ENCODE measurements at places on chromosomes 4 and X. TPM values are rescaled to one million over a fixed set of nuclear protein-coding genes. Genes with fewer than 3 reads are reported as not detected.

DNA sequence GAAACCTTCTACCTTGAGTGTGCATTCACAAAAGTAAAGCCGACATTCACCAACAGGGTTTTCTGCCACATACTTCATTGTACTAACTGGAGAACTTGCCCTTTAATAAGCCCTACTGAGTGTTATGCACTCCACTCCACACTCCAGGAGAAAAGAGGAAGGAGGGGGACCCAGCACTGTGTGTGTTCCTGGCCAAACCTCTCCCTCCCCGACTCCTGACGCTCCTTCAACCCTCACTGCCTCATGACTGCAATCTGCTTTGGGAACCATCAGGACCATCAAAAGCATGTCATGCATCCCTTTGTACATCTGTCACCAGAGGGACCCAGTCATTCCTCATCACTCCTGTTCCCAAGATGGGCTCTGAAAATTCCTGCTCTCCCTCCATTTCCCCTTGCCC, 143.7 kb downstream of the RASL11B start:
- no peak for DNase-seq

GRCh38 chr4:110108422-110108821, 90.0 kb downstream of the ELOVL6 start:
- no peak for DNase-seq

GRCh38 chr4:155545456-155545855, 121.2 kb upstream of the GUCY1A1 start:
- no peak for DNase-seq

GRCh38 chrX:139533444-139533843, 2.9 kb downstream of the F9 start:
- no peak for DNase-seq

DNA sequence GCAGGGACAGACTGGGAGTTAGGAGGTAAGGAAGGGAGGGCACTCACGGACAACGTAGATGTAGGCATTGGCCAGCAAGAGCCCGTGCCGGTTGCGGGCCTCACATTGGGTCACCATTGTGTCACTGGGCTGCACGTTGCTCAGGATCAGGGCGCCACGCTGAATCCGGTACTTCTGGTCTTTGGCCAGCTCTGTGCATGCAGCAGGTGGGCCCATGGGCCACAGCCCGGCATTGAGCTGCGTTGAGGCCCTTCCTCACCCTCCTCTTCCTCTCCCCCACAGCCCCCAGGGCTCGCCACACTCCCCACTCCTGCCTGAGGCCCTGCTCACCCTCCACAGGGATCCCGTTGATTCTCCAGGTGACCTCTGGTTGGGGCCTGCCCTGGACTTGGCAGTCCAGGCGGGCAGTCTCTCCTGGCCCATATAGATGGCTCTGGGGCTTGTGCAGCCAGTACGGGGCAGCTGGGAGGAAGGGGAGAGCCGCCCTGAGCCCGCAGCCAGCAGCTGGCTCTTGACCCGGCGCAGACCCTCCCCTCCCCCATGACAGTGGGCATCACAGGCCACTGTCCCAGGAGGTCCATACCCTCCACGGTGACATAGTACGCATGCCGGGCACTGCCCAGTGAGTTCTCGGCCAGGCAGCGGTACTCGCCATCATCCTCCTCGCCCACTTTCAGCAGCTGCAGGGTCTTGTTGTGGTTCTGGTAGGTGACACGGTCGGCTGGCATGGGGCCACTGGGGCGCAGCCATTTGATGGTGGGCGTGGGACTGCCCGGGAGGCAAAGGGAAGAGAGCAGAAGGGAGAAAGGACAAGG, 16.3 kb downstream of the L1CAM start:
- no peak for DNase-seq

- DNase-seq = no peak
Measured at GRCh38 chrX:101986586-101986985, 54.8 kb upstream of the ZMAT1 start.

DNA sequence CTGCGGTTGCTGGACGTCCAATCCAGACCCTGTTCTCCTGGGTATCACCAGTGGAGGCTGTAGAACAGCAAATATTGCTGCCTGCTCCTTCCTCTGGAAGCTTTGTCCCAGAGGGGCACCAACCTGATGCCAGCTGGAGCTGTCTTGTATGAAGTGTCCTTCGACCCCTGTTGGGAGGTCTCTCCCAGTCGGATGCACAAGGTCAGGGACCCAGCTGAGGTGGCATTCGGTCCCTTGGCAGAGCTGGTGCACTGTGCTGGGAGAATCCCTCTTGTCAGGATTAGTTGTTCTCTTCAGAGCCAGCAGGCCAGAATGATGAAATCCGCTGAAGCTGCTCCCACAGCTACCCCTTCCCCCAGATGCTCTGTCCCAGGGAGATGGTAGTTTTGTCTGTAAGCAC, 110.3 kb upstream of the ZXDB start:
- no peak for DNase-seq

DNA sequence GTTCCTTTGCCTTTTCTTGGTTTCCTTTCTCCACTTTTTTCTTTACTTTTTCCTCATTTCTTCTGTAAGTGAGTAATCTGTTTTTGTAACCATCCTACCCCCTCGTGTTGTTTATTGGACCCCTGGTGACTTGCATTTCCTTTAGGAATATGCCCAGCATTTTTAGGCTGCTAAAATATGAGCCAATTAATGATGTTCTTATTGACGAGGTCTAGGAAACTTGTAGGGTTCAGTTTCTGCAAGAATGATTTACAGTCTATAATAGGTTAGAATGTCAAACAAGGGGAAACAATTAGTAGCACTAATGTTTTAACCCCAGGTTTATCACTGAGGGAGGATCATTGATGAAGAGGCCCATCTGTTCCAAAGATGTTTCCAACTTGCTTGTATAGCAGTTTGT, 79.0 kb downstream of the CPE start:
- no peak for DNase-seq

DNA sequence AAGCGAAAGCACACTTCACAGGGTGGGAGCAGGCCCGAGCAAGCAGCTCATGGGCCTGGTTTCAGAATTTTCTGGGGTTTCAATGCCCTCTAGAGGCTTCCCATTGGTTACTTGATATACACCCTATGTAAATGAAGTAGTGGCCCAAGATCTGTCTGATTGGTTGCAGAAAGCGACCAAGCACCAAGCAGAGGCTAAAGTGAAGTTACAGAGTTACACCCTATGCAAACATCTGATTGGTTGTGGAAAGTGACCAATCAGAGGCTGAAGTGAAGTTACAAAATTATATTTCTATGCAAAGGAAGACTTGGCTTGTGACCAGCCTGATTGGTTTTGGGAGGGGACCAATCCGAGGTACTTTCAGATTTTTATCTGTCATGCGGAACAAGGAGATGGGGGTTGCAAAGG, 8.2 kb downstream of the FHIP1A start:
- DNase-seq = no peak

- no peak for DNase-seq
Measured at GRCh38 chr4:113440371-113440770, 321.2 kb downstream of the CAMK2D start.

DNA sequence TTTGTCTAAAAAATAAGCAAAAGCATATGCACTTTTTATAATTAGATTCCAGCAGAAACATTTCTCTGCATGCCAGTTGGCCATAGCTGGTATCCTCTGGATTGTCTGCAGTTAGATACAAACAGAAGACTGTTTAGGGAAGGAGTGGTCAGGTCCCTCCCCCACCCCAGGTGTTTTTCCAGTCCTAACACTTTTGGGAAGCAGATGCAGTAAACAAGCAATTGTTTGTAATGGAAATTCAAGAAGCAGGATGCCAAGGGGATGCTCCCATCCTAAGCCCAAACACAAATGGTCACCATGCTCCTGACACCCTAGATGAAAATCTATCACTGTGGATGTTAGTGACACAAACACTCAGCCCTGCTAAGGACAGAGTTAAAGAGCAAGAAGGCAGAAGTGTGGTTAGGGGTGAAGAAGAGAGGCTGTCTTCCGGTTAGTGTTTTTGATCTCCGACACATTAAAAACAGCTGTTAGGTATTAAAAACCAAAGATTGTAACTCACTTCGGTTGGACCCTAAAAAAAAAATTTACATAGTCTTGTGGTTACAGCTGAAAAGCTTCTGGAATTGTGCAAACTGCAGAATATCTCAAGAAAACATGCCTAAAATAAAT, 7.9 kb downstream of the LEF1 start:
- no peak for DNase-seq

- no peak for DNase-seq
Measured at GRCh38 chr4:13905543-13905942, 278.0 kb upstream of the BOD1L1 start.

DNA sequence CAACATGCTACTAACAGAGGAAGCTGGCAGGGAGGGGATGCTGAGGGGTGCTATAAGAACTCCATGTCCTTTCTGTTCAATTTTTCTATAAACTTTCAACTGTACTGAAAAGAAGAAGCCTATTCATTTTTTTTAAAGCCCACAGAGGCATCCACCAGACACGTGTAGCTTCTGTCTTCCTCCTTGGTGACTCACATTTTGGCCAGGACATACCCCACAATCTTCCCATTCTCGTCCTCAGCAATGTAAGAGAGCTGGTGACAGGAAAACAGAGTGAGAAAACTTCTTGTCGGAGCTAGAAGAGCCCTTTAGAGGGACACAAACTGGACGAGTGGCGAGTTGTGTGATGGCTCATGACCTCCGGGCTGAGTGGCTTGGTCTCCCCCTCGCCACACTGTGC, 1.1 kb downstream of the NAA10 start:
- DNase-seq = no peak

Gene CCDC149
- total RNA-seq = 0.75 TPM

Gene PPP2R2C
- total RNA-seq = not detected

Gene MAGEB2
- total RNA-seq = not detected

Gene TRAM1L1
- not detected for total RNA-seq

Measured in T-helper 17 cell (primary cell).